Uterus (tissue), 4 donors: ENCODE measurements at places on chromosomes 7 and 10. TPM values are rescaled to one million over a fixed set of nuclear protein-coding genes. Genes with fewer than 3 reads are reported as not detected.

GRCh38 chr7:25520017-25520416, 291.7 kb upstream of the NPVF start:
- no peak overlapping the region for H3K4me3 ChIP-seq
- no peak overlapping the region for H3K27ac ChIP-seq
- H3K36me3 ChIP-seq: no peaks in the 10 kb centered on the region
- H3K4me1 ChIP-seq: no peaks in the 10 kb centered on the region
- no peak for DNase-seq
- no peaks in the 10 kb centered on the region for H3K27me3 ChIP-seq

- H3K4me3 ChIP-seq: no peak overlapping the region
- peaks cover 6% of the 10 kb centered on the region for H3K4me1 ChIP-seq
Measured at GRCh38 chr10:33287112-33287511, 47.4 kb downstream of the NRP1 start.

GRCh38 chr7:157514746-157515145, 177.9 kb downstream of the DNAJB6 start:
- H3K4me3 ChIP-seq: no peak overlapping the region
- no peaks in the 10 kb centered on the region for H3K4me1 ChIP-seq
- H3K27me3 ChIP-seq: no peaks in the 10 kb centered on the region
- no peak for DNase-seq
- no peaks in the 10 kb centered on the region for H3K36me3 ChIP-seq

- no peaks in the 10 kb centered on the region for H3K36me3 ChIP-seq
- H3K4me3 ChIP-seq: no peak overlapping the region
- peaks cover 3% of the 10 kb centered on the region for H3K4me1 ChIP-seq
- no peaks in the 10 kb centered on the region for H3K27me3 ChIP-seq
- peak overlapping the region; percentile 65 for H3K27ac ChIP-seq
Measured at GRCh38 chr7:91916051-91916440, 24.6 kb upstream of the AKAP9 start.

- H3K27ac ChIP-seq: no peak overlapping the region
- H3K27me3 ChIP-seq: no peaks in the 10 kb centered on the region
- H3K36me3 ChIP-seq: no peaks in the 10 kb centered on the region
Measured at GRCh38 chr10:128310971-128311658, 184.9 kb upstream of the MKI67 start.

DNA sequence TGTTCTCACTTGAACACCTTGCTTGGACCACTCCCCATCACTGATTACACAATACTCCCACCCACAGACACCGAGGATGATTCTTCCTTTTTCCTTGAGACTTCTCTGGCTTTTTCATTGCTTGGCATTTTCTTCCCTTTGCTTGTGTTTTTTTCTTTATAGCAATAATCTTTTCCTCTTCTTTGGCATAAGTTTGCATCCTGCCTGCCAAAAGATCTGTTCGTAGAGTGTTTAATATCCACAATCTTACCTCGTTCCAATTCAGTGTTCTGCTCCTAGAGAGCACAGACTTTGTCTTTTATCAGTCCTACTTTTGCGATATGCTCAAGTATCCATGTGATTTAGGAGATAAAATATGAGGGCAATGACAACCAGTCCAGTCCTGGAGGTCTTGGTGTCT, 303.3 kb upstream of the CDC14C start:
- no peaks in the 10 kb centered on the region for H3K4me1 ChIP-seq
- no peak for DNase-seq
- H3K4me3 ChIP-seq: no peak overlapping the region
- H3K27me3 ChIP-seq: no peaks in the 10 kb centered on the region
- H3K27ac ChIP-seq: no peak overlapping the region
- no peaks in the 10 kb centered on the region for H3K36me3 ChIP-seq

Gene NRP1
- 69.4 TPM for total RNA-seq

Gene LMOD2
- not detected for total RNA-seq

Gene ELFN1
- 6.0 TPM for total RNA-seq

Gene CEP55
- total RNA-seq: not detected

DNA sequence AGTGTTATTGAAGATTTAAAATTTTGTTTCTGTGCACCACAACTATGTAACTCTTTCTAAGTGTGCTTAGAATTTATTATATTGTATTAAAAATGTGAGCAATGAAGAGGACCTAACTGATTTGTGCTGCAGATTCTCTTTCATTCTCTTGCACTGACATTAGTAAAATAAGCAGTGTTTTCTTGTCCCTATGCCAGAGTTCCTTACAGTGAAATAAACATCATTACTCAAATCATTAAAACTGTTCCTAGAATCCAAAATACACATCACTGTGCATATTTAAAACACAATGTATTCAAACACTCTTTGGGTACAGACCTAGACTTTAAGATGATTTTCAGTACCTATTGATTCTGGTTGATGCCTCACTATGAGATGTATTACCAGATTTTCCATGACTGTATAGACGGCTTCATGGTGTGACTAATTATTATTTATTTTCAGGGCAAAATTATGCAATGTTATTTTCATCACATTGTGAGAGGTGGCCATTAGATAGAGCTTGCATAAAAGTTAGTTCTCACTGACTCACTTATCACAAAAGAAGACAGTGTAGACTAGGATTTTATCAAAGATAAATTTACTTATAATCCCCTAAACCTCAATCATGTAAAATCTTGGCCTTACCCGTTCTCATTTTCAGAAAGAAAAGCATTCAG, 93.4 kb downstream of the PTPRZ1 start:
- no peak overlapping the region for H3K27ac ChIP-seq
- DNase-seq: no peak
- H3K4me1 ChIP-seq: no peaks in the 10 kb centered on the region
- no peaks in the 10 kb centered on the region for H3K36me3 ChIP-seq

Gene KIF20B
- total RNA-seq: 1.2 TPM

DNA sequence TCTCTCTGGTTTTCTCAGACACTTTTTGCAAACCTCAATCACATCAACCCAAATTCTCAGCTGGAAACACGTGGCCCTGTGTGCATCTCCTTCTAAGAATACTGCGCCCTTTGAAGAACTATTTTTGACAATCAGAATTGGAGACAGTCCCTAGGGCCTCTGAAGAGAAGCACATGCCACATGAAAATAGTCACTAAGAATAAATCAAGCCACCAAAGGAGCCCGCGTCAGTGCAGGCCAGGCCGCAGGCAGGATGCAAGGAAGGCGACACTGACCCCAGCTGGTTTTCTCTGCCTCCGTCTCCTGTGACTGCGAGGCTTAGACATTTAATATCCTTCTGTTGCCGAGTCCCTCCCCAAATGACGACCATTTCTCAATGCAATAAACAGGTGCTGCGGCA, 88.0 kb upstream of the ADAM12 start:
- H3K4me3 ChIP-seq: no peak overlapping the region
- H3K36me3 ChIP-seq: no peaks in the 10 kb centered on the region
- H3K4me1 ChIP-seq: no peaks in the 10 kb centered on the region
- H3K27me3 ChIP-seq: no peaks in the 10 kb centered on the region
- no peak for DNase-seq

GRCh38 chr10:31687663-31688482, 240.8 kb downstream of the ARHGAP12 start:
- no peaks in the 10 kb centered on the region for H3K27me3 ChIP-seq
- no peak for DNase-seq
- no peaks in the 10 kb centered on the region for H3K36me3 ChIP-seq
- no peak overlapping the region for H3K4me3 ChIP-seq
- no peak overlapping the region for H3K27ac ChIP-seq
- H3K4me1 ChIP-seq: no peaks in the 10 kb centered on the region

- H3K4me3 ChIP-seq: peak overlapping the region; percentile 61
- no peaks in the 10 kb centered on the region for H3K36me3 ChIP-seq
- no peaks in the 10 kb centered on the region for H3K27me3 ChIP-seq
- peaks cover 9% of the 10 kb centered on the region for H3K4me1 ChIP-seq
- H3K27ac ChIP-seq: peak overlapping the region; percentile 99
Measured at GRCh38 chr10:134247-135131, 766 bp upstream of the ZMYND11 start.

- H3K4me3 ChIP-seq: no peak overlapping the region
- H3K4me1 ChIP-seq: no peaks in the 10 kb centered on the region
- H3K36me3 ChIP-seq: no peaks in the 10 kb centered on the region
- H3K27me3 ChIP-seq: no peaks in the 10 kb centered on the region
- no peak for DNase-seq
Measured at GRCh38 chr7:135326636-135327280, 93.1 kb downstream of the STRA8 start.

DNA sequence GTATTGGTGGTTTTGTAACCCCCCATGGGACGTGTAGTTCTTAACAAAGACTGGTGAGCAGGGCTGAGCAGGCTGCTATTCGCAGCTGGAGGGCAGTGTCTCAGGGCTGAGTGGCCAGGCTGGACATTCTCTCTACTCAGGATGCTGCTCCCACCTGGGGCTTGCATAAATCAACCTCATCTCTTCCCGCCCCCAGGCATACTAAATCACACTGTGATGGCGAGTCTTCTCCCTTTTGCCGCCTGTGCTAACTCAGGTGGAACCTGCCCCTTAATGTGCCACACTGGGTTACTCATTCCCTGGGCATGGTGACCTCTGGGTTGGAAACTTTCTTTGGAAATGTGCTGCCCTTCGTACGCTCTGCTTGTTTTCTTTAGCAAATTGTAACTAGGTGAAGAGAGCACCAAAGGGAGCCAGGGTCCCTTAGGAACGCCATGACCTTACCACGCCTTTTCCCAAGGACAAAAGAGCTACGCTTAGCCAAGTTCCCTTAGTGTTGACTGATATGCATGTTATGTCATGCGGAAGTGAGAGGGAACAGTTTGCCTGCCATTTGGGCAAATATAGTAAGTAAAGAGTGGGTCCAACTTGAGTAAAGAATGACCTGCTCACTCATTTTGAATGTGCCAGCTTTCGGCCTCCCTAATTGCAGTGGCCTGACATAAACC, 40.4 kb upstream of the COBL start:
- H3K4me3 ChIP-seq: no peak overlapping the region
- no peaks in the 10 kb centered on the region for H3K27me3 ChIP-seq
- DNase-seq: no peak
- H3K36me3 ChIP-seq: no peaks in the 10 kb centered on the region
- no peaks in the 10 kb centered on the region for H3K4me1 ChIP-seq

Gene PIP
- total RNA-seq: not detected

DNA sequence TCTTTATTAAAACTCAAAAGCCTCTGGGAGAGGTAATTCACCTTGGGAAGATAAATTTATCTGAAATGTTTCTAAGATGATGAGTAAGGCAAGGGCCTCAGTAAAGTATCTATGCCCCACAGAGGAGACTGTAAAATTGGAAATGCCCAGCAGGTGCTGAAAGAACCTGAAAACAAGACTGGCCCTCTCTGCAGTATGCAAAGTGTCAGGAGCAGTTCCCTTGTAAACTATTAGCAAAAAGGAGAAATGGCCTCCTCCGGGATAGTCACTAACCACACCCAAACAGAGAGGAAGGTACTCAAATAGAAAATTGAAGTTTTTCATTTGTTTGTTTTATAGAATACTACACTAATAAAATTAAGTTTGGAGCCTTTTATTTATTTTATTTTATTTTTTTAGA, 81.2 kb downstream of the FZD1 start:
- no peaks in the 10 kb centered on the region for H3K36me3 ChIP-seq
- no peaks in the 10 kb centered on the region for H3K4me1 ChIP-seq
- DNase-seq: no peak

DNA sequence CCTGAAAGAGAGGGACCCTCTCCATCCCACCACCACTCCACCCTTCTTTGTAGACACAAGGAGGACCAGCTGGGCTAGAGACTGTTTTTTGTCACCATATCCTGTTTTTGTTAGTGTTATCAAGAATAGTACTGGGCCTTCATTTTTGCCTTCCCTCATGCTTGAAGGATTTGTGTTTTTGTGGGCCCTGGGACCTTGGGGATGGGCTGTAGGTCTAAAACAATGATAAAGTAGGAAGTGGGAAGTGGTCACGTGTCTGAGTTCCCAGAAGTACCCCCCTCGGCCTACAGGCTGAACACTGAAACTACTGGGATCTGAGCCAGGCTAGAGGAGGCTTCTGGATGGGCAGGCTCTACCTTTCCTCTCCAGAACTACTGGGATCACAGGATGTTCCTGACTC, 8.9 kb downstream of the AGFG2 start:
- H3K27me3 ChIP-seq: no peaks in the 10 kb centered on the region
- DNase-seq: no peak
- no peak overlapping the region for H3K4me3 ChIP-seq
- peaks cover 30% of the 10 kb centered on the region for H3K4me1 ChIP-seq
